Stimulated activated CD4-positive, alpha-beta T cell treated with anti-CD3 and anti-CD28 coated beads, TNF-alpha, amount 100 ng/mL, for 4 hours (primary cell): ENCODE measurements at places on chromosomes 16 and 17.

- no peak for DNase-seq
Observed at GRCh38 chr17:65750166-65750565, 188.7 kb upstream of the AXIN2 start.

DNA sequence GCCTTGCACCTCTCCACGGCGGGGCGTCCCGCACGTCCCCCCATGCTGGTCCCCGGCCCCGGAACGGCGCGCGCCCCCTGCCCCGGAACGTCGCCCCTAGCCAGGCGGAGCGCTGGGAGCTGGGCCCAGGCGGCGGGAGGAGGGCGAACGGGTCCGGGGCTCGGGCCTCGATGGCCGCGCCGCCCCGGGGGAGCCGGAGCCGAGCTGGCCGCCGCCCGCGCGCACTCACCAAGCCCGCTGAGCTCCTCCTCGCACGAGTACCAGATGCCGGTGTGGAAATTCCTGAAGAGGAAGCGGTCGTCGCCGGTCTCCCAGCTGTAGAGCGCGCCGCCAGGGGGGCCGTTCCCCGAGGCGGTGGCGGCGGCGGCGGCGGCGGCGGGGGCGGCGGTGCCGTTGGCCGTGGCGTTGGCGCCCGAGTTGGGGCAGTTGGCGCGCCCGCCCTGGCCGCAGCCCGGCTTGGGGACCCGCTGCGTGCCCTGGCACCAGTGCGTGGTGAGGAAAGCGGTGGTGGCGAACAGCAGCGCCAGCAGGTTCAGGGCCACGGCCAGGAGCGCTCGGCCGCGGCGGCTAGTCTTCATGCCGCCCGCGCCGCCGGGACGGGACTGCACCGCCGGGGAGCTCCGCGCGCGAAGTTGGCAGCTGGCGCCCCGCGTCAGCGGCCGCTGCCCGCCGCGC, 530 bp downstream of the GSG1L start:
- DNase-seq: no peak

GRCh38 chr17:1004769-1005295, 7.9 kb downstream of the TIMM22 start:
- DNase-seq: no peak

GRCh38 chr17:49898366-49899190, 50.7 kb upstream of the TAC4 start:
- no peak for DNase-seq

- DNase-seq: no peak
Observed at GRCh38 chr16:2467528-2468232, 3.4 kb upstream of the NTN3 start.

DNA sequence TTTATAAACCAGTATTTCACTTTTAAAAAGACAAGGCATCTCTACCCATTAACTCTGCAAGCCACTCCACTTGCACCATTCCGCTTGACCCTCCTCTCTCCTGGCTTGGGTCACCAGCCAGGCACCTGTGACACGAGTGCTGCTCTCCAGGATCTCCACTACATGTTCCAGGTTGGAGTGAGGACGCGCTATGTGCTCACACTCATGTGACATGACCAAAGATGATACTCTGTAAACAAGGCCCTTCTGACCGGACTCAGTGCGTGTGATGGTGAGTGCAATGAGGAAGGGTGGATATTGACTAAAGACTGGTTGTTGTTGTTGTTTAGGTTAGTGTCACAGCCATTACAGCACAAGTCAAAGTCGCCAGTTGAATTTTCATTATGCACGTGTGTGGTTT, 192.7 kb downstream of the MRTFB start:
- no peak for DNase-seq

DNA sequence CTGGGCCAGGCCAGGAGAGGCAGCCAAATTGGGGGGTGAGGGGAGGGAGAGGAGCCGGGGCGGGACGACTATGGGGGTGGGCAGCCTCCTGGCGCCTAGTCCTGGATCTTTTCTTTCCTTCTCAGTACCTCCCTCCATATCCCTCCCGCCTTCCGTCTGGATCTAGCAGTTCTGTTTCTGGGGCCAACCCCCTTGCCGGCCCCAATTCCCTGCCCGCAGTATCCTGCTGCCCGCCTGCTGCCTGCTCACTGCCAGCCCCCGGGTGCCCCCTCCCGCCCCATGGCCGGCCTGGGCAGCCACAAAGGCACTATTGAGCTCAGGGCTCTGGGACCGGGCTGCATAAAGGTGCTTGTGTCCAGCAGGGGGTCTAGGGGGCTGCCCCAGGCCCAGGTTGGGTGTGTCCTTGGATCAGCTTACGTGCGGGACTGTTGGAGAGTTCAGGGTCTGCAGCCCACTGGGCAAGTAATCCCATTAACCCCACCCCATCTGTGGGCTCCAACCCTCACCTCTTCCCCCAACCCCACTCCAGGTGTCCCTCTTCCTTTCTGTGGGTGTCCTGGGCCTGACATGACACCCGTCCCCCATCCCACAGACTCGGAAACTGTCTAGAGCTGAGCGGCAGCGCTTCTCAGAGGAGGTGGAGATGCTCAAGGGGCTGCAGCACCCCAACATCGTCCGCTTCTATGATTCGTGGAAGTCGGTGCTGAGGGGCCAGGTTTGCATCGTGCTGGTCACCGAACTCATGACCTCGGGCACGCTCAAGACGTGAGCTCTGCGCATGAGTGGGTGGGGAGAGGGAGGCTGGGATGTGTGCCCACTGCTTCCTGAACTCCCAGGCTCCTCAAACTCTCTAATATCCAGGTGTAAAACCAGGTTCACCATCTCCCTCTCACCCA, 2.0 kb downstream of the WNK4 start:
- DNase-seq: no peak

- DNase-seq: no peak
Observed at GRCh38 chr17:69357701-69358100, 30.8 kb upstream of the ABCA5 start.

DNA sequence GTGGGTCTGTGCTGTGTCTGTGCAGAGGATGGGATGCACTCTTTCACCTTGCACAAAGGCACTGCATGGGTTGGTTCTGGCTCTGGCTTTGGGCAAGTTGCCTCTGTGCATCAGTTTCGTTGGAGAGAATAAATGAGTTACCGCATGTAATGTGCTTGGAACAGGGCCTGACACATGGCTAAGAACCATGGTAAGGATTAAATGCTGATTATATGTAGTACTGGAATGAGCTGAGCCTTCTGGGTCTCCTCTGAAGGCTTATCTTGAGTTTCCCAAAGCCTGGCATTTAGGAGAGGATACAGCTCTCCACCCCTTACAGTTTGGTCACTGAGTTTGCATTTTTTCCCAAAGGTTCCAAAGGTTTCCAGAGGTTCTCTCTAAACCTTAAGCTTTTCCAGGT, 69.1 kb downstream of the KSR1 start:
- DNase-seq: no peak

GRCh38 chr17:29195465-29196081, 15.4 kb upstream of the MYO18A start:
- DNase-seq: no peak

DNA sequence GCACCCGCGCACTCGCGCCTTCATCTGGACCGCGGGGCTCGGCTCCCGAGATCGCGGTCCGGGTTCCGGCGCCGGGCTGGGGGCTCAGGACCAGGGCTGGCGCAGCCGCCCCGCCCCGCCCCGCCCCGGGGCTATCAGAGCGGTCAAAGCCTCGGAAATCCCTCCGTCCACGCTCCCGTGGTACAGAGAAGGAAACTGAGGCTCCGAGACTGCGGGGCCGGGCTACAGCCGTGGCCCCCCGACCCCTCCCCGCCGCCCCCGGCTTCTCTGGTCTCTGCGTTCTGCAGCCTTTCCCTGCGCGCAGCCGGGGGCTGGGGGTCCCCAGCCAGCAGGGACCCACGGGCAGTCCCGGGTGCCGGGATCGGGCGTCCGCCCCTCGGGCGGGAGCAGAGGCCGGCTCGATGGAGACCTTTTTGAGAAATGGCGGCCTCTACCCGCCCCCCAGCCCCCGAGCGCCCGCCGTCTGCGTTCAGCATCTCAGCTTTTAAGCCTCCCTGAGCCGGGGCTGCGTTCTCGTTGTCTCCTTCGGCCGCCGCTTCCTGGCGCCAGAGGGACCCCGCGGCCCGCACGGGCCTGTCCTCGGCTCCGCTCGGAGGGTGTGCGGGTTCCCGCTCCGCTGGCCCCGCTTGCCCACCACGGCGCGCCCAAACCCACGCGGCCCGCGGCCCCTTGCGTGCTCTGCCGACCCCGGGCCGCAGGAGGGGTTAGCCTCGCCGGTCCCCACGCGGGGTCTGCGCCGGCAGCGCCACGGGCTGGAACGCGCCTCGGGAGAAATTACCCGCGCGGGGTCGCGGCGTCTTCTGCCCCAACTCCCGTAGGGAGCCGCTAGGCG, 1.5 kb upstream of the NPTX1 start:
- DNase-seq: no peak

GRCh38 chr16:90018297-90018651, 982 bp downstream of the DBNDD1 start:
- no peak for DNase-seq

DNA sequence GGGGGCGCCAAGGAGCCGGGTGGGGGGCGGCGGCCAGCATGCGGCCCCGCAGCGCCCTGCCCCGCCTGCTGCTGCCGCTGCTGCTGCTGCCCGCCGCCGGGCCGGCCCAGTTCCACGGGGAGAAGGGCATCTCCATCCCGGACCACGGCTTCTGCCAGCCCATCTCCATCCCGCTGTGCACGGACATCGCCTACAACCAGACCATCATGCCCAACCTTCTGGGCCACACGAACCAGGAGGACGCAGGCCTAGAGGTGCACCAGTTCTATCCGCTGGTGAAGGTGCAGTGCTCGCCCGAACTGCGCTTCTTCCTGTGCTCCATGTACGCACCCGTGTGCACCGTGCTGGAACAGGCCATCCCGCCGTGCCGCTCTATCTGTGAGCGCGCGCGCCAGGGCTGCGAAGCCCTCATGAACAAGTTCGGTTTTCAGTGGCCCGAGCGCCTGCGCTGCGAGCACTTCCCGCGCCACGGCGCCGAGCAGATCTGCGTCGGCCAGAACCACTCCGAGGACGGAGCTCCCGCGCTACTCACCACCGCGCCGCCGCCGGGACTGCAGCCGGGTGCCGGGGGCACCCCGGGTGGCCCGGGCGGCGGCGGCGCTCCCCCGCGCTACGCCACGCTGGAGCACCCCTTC, 484 bp downstream of the FZD2 start:
- DNase-seq: no peak

DNA sequence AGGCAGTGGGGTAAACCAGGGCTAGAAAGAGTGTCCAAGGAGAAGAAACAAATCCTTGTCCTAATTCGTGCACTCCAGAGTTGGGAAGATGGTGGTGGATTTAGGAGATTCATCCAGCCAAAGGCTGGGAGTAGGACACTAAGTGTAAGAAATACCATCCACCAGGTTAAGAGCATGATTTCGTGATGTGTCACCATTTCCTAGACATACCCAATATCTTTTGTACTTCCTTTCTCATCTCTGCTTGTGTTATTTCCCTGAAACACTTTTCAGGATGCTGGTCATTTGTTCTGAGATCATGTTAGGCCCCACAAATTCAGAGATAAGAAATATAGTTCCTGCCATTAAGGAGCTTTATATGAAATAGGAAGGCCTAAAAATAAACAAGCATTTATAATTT, 106.3 kb upstream of the HLF start:
- no peak for DNase-seq

DNA sequence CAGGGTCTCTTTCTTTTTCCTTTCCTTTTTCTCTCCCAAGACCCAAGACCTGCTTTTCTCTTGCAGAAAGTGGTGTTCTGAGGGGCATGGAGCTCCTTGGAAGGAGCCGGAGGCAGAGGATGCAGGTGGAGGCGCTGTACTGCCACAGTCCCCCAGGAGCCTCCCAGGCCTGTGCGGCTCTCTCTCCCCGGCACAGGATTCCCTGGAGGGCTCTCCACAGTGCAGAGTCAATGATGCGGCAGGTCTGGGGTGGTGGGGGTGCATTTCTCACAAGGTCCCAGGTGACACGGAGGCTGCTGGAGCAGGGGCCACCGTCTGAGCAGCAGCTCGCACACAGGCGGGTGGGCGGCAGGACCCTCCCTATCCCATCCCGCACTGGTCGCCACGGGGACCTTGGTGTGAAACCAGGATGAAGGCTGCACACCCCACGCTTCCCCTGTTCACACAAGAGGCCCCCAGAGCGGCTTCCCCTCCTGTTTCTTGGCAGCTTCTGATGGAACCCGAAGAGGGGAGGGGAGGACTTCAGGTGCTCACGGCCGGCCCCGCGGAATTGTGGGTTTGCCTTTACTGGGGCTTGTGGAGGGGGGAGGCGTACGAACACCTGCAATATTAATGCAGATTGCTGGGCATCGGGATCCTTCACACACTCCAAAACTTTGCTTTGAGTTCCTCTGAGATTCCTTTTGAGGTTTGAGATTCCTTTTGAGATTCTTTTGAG, 186.9 kb downstream of the ENGASE start:
- no peak for DNase-seq

- DNase-seq: no peak
Observed at GRCh38 chr16:85683363-85683762, 5.4 kb downstream of the GINS2 start.

- DNase-seq: no peak
Observed at GRCh38 chr17:2710071-2710802, 1.3 kb downstream of the CLUH start.

DNA sequence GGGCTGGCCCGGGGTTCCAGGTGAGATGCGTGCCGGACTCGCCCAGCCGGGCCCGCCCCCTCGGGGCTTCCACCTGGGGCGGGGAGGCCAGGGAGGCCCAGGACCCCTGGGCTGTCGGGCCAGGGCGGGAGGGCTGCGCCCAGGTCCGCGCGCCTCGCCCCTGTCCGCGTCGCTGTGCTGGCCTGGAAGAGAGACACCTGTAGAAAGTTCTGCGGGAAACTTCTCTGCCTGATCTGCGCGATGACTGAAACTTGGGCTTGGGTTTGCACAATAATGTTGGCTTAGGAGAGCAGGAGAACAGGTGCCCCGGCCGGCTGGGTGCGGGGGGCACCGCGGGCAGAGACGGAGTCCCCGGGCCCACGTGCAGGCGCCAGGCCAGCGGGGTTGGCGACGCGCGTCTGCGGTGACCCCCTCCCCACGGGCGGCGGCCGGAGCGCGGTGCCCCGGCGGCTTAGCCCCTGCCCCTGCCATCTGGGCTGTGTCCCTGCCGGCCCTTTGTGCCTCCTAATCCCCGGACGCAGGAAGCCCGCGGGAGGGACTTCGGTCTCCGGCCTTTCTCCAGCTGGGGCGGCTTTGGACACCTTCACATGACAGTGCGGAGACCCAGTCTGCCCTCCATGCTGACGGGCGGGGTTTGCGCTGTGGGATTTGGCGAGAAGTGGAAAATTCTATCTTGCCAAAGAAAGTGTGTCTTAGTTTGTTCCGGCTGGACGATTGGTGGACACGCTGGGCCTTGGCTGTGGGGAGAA, 483 bp downstream of the LLGL2 start:
- DNase-seq: no peak

DNA sequence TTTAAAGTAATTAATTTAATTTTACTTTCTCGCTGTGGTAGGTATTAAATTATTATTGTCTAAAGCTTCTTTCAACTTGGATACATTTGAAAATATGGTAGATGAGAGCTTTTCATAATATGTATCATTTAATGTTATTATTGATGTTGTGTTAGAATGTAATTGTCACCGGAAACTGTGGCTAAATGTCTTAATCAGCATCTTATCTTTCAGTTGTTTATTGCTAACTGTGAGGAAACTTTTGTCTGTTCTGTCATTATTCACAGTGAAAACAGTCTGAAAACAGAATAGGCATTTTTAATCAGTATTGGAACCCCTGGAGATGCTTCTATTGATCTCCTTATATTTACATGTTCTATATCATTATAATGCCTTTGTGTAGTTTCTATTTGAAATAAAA, 120.7 kb downstream of the STXBP4 start:
- DNase-seq: no peak
